ENCODE measurements at places on chromosomes 1 and 21.

DNA sequence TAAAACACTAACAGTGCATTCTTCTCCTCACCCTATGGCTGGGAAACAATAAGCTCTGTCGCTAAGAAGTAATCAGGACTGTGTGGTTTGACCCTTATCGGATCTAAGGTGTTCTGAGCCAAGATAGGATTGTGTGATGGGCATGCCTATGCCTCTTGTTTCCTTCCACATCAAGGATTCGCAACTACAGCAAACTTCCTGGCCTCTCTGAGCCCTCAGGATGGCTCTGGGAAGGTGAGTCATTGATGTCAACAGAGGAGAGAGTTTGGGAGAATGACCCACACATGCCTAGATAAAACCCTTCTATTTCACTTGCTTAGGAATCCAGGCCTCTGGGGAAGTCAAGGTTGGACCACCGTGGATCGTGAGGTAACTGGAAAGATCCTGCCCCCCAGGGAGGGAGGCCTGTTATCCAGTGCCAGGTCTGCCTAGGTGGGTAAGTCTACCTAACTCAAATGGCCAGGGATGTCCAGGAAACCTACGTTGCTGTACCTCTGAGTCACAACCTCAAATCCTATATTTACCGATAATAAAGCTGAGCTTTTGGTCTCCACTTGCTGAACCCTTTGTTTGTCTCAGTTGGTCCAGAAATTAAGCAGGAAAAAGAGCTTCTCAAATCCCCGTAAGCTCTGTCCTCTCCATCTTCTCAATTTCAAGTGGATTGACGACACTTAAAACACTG lies 27.4 kb downstream of the TIAM1 start:
- DNase-seq, result no peak

DNA sequence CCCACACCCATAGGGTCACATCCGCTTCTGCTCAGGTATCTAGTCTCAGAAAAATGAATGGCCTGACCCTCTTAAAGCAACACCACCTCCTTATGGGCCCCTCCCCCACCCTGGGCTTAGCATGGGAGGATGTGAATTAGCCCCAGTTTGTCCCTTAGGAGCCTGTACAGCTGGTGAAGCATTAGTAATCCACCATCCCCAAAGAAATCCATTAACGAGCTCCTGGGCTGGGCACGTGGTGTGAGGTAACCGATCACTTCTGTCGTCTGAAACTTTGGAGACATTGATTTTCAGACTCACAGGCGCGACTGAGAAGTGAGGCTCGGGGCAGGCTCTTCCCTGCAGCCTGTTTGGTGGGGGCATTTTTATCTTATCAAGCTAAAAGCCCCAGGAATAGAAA lies 10.5 kb downstream of the RASSF5 start:
- DNase-seq, result no peak

DNA sequence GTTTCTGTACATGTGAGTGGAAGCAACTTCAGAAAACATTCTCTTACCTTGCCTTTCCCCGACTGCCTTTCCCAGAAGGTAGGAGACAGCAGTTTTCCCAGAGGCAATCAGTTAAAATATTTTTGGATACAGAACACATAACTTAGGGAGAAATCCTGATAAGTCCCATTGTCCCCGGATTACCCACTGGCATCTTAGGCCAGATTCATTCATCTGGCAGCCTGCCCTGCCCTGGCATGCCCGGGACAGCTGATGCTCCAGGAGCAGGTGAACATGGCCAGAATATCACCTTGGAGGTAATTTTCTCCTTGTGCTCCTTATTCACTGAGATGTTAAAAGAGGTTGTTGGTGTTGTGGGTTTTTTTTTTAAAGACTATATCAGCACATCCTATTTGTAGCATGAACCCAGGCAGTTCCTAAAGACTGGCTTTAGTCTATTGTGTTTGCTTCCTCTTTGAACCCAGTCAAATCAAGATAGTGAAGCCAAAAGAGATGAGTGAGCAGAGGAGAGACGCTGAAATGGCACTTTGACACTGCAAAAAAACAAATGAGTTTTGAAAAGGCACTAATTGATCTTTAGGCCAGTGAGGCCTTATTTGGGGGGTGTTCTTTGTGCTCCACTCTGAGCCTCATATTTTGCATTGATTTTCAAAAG lies 139.6 kb downstream of the PLPP3 start:
- no peak for DNase-seq

GRCh38 chr1:222314839-222315238 lies 233.1 kb downstream of the HHIPL2 start:
- no peak for DNase-seq

DNA sequence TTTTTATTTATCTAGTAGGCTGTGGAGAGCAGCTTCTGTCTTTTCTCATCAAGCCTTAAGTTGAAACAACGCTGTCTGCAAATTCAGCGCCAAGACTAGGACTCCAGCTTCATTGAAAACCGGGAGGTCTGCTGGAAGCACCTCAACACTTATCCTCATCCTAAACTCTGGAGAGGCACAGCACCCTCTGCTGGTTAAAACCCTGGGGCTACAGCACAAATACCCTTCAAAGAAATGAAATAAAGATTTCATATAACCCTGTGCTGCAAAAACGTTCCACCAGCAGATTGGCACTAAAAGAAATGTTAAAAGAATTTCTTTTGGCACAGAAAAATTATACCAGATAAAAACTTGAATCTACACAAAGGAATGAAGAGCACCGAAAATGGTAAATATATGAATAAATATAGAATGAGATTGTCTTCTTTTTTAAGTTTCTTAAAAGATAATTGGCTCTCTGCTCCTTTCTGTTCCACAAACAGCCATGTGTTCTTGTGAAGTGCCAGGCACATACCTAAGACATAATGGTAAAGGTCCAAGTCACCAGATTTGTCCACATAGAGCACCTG lies 227.7 kb upstream of the SAMSN1 start:
- no peak for DNase-seq

GRCh38 chr21:37695111-37695510 lies 221.1 kb downstream of the KCNJ6 start:
- no peak for DNase-seq

- DNase-seq, result no peak
Observed at GRCh38 chr1:110668549-110668948, 6.2 kb downstream of the KCNA3 start.

All from activated CD8-positive, alpha-beta memory T cell treated with anti-CD3 and anti-CD28 coated beads for 1 hour (primary cell).